ENCODE measurements at places on chromosomes 7 and 10.
A peak's percentile ranks its signal among the peaks of the same experiment; 100 is the strongest.

DNA sequence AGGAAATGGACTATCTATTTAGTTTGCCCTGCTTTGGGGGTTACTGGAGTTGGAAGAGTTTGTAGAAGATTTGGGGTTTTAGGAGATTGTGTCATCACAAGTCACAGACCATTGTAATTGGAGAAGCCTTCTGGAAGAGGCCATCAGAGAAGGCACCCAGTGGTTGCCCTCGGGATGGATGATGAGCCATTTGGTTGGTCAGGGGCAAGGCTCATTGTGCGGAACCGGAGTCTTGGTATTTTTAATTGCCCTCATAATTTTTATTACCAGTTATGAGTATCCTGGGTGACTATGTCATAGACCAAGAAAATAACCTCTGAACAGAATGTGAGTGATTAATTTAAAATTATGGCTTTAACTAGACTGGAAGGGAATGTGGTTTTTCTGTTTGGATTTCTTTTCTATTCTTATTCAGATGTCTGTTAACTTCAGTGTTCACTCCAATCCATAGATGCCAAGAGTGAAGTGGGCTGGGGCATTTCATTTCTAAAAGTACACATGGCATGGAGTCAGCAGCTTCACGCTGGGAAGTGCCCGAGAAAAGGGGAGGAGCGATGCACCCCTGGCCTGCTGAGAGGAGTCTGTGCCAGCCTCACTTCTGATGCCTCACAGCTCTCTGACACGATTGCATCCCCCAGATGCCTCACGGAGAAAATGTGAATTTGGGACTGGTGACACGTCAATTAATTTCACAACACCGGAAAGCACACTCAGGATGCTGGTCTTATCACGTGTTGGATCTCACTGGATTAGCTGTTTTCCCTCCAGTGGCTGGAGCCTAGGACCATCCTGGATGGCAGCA, 225.6 kb upstream of the IGFBP3 start:
- no peak for DNase-seq

DNA sequence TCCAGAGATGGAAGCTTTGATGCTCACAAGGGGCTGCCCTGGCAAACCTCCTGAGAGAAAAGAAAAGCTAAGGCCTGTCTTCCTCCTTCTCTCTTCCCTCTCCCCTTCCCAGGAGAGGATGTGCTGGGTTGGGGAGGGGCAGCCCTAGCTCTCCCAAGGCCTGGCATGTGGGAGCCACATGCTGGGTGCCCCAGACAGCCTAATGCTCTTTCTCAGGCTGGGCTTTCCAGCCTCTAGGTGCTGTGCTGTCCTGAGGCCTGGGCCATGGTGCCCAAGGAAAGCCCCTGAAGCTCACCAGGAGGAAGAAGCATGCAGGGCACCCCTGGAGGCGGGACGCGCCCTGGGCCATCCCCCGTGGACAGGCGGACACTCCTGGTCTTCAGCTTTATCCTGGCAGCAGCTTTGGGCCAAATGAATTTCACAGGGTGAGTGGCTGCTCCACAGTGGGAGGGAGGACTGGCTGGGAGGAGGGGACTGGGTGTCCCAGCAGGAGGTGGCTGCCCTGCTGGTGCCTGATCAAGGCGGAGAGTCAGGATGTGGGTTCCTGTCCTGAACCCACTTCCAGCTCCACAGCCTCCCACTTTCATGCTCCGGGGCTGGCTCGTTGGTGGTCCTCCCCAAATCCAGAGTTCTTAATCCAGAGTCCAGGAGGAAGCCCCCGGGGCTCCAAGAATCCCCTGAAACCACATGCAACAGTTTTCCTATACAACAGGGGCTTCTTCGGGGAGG, 1.7 kb downstream of the CPA5 start:
- no peak for DNase-seq

DNA sequence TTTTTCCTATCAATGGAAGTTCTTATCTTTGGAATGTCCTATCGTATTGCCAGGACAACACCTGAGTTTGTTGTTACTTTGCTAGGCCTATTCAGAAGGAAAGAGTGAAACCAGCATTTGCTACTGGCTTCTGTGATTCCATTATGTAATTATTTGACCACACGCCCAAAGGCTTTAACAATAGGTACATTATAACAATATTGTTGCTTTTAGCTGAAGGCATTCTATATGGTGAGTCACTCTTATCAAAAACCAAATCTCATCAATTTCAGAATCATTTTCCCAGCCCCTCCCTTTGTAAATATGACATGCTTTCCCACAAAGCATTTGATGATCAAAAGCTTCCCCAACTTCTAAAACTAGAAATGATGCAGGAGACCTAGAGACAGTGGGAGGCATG, 294.4 kb upstream of the NEBL start:
- no peak for DNase-seq

DNA sequence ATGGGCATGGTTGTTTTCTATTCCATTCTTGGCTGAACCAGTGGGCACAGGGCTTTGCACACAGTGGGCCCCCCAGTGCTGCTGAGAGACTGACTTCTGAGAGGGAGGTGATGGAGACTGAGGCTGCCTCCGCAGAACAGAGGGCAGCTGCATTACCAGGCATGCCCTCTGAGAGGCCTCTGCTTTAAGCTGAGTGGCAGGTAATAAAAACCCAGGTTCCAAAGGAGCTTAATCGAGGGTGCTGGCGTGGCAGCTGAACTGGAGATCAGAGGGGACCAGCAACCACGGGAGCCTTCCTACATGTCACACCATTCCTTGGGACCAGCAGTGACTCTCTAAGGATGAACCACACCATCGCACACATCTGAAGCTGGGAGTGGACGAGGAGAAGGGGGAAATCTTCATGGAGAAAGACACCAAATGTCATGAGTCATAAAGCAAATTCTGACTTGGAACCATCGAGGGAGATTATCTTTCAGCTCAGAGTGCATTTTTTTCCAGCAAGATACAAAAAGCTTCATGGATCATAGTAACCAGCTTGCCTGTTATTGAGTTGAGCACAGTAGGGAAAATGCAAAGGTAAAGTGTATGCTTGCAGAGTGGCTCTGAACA, 24.6 kb downstream of the HIPK2 start:
- DNase-seq, result no peak

GRCh38 chr10:114771749-114772148, 49.8 kb upstream of the FHIP2A start:
- DNase-seq, result no peak

DNA sequence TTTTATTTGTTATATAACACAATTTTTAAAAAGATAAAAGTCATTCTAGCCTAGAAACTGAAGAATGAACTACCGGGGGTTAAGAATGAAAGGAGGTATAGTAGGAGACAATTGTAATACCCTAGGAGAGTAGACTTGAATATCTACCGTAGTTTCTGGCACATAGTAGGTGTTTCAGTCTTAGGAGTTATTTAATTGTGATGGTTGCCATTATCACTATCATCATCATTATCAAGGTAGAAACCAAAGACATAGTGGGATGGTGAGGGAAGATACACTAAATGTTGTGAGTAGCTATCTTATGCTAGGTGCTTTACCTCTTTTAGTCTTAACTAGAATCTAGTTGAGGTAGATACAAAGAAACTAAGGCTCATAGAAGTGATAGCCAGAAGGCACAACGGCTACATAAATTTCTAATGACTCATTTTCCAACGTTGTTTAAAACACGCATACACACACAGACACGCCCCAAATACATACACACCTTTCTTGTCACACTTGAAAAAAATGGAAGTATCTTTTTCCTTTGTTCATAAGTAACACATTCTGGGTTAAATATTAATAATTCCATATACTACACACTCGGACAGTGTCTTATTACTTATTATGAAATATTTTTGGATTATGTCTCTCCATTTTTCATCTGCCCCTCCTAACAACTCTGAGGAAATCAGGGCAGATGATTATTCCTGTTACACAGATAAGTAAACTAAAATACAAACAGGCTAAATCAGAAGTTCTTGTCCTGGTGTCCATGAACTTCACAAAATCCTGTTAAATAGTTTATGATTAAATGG, 2.0 kb upstream of the ANLN start:
- no peak for DNase-seq

GRCh38 chr7:128877756-128878120, 15.1 kb downstream of the ATP6V1F start:
- DNase-seq, result no peak

DNA sequence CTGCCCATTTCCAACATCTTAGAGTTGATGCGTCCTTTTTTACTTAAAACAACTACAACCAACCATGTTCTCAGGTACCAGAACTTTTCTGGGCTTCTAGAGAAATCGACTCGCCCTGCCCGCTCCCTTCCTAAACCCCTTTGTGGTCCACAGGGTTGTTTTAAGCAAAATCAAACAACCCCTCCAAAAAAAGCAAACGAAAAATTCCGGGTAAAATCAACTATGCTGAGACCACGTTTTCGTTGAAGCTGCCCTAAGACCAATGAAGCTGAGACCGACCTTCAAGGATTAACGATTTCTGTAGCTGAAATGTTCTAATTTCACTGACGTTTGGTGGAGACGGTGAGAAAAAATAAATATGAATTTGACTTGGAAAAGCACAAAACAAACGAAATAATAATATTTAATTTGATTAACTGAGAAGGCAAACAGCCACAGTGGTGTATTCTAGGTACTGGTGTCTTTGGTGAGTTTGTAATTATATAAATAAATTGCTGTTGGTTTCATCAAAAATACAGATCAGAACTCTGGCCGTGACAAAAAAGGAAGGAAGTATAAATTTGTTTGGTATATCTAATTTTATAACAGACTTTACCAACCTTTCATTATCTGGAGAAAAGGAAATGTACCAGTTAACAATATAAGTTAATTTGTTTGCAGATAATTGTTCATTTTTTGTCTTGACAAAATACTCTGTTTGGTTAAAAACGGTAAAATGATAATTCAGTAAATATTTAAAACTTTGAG, 4.7 kb upstream of the IGF2BP3 start:
- no peak for DNase-seq

DNA sequence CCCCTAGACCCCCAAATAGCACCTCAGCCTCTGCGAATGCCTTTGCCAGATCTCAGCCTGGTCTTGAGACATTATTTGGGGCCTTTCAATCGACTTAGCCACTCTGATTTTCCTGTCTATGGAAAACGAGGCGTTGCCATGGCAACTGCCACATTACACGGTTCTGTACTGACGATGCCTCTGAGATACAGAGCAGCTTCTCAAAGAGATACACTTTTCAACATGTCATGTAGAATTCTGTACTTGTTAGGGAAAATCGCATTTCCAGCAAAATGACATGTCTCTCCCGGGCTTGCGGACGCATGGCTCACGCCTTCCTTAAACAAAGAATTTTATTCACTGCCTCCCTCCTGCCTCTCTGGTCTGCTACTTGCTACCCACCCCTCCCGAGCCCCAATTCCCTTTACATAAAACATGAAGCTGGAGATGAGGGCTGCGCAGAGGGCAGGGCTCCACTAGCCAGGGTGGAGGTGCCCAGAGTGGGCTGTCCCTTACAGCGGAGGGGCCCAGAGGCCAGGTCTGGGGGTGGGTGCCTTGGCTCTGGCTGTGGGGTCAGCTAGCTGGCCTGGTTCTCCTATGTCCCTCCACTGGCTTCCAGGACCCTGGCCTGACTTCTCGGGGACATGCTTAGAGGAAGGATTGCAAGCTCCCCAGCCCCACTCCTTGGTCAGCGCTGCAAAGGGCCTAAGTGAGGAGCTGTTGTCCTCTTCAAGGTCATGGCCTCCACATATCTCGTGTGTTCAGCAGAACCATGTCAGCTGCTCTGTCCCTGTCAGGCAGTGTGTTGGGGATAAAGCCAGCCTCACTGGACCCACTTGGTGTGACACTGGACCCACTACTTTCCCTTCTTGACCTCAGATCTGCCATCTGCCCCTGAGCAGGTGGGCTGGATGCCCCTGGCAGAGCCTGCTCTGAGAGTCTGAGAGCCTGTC, 342.5 kb downstream of the RPS24 start:
- peak; percentile 33 for DNase-seq

GRCh38 chr7:38481401-38481800, 149.8 kb downstream of the AMPH start:
- no peak for DNase-seq

Data from neural crest cell (in vitro differentiated cells).